ENCODE measurements at places on chromosomes 16 and 17. TPM values are rescaled to one million over a fixed set of nuclear protein-coding genes. Genes with fewer than 3 reads are reported as not detected.

The CENPX gene
- 44.8 TPM for total RNA-seq

The KRT10 gene
- 11.6 TPM for total RNA-seq

The CLDN6 gene
- total RNA-seq, result 0.09 TPM

The ZSCAN10 gene
- 0.13 TPM for total RNA-seq

The STXBP4 gene
- total RNA-seq, result 10.6 TPM

The MEFV gene
- 0.27 TPM for total RNA-seq

The NACA2 gene
- 0.22 TPM for total RNA-seq

The PCGF2 gene
- total RNA-seq, result 15.2 TPM

The ITPRIPL2 gene
- total RNA-seq, result 17.8 TPM

The HS3ST3A1 gene
- total RNA-seq, result 2.3 TPM

The NCOR1 gene
- 52.0 TPM for total RNA-seq

The PDILT gene
- total RNA-seq, result not detected

The BICDL2 gene
- total RNA-seq, result not detected

The OTOP2 gene
- not detected for total RNA-seq

The IGF2BP1 gene
- 9.4 TPM for total RNA-seq

The HSD17B2 gene
- total RNA-seq, result 0.31 TPM

The ACSM5 gene
- total RNA-seq, result 0.18 TPM

The APOBR gene
- 0.18 TPM for total RNA-seq

The NXPH3 gene
- total RNA-seq, result 1.5 TPM

The ESRP2 gene
- 0.09 TPM for total RNA-seq

The HOXB8 gene
- 0.04 TPM for total RNA-seq

The CNP gene
- total RNA-seq, result 25.8 TPM

The ENPP7 gene
- total RNA-seq, result not detected

The UBALD1 gene
- total RNA-seq, result 7.4 TPM

Measured in muscle of leg (tissue), 16 donors.